ENCODE measurements at places on chromosomes 7 and 10.

- DNase-seq, result no peak
Measured at GRCh38 chr7:132666071-132666773, 90.0 kb upstream of the PLXNA4 start.

DNA sequence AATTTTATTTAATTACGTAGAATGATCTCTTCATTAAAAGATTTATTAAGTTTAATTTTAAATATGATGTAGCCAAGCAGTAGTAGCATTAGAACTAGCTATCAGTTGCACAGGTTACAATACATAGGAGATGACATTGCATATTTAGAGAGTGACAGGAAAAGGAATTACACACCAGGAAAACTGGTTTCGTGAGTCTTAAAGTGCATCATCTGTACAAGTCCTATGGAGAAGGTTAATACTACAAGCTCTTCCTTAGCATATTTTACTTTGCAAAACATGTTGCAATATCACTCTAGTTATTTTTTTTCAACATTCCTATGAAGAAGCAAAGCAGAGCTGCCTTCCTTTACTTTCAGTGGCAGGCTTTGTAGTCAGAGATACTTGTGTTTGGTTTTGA, 20.2 kb upstream of the SEM1 start:
- no peak for DNase-seq

- no peak for DNase-seq
Measured at GRCh38 chr7:118590107-118590506, 365.6 kb downstream of the ANKRD7 start.

- no peak for DNase-seq
Measured at GRCh38 chr7:8413600-8413999, 19.8 kb upstream of the NXPH1 start.

- DNase-seq, result no peak
Measured at GRCh38 chr10:80751940-80752339, 214.2 kb downstream of the SH2D4B start.

- DNase-seq, result no peak
Measured at GRCh38 chr10:86349940-86350630, 16.5 kb downstream of the GRID1 start.

DNA sequence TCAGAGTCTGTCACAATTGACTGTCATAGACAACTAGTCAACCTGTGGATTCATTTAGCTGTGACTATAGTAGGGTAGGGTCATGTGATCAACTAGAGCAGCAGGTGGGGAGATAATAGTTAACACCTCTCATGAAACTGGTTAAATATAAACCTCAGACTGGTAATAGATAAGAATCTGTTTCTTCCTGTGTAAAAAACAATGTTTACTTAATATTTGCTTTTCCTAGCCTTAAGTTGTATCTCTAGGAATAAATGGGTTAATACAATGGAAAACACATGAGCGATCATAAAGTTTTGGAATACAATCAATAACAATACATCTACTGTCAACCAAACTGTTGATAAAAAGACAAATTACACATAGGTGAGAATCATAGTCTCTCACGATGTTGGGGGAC, 43.4 kb upstream of the ITGB8 start:
- DNase-seq, result no peak

GRCh38 chr10:99450156-99450555, 19.7 kb upstream of the GOT1 start:
- no peak for DNase-seq

DNA sequence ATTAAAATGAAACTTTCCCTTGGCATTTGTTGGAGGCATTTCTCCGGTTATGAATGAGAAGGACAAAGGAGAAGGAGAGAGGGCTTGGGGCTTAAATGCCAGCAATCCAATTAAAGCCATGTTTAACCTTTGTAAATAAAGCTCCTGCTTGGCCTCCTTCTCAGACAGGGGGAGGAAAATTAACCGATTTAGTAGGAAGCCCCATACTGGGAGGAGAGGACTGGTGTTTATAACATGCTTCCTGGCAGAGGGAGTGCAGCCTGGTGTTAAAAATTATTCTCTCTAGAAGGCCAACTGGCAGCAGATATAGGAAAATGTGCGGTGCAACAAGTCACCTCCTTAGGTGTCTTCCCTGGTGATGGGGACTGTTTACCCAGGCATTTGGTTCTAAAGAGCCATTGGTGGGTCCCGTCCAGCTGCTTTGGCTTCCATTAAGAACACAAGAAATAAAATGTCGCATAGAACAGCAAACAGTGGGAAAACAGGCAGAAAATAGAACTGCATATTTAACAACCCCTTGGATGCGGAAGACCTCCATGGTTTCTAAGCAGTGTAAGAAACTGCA, 846.5 kb downstream of the TYW1 start:
- no peak for DNase-seq

DNA sequence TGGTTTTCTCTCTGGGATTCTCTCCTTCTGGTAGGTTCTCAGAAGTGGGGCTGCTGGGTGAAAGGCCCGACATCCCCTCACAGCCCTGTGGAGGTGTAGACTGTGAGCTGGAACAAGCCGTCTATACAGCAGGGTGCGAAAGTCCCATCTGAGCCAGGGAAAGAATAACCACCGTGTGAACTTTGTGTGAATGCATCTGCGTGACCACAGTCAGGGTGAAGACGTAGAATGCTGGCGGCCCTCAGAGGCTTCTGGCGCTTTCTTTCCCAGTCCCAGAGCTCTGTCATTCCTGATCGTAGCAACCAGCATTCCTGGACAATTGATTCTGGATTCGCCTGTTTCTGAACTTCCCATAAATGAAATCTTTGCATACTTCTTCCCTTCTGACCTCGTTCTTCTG, 30.0 kb downstream of the ELFN1 start:
- DNase-seq, result no peak

GRCh38 chr7:154789404-154789803, 213.5 kb downstream of the PAXIP1 start:
- no peak for DNase-seq

All from naive thymus-derived CD8-positive, alpha-beta T cell (primary cell).